ENCODE measurements at places on chromosomes 3 and 15.
A peak's percentile ranks its signal among the peaks of the same experiment; 100 is the strongest.

DNA sequence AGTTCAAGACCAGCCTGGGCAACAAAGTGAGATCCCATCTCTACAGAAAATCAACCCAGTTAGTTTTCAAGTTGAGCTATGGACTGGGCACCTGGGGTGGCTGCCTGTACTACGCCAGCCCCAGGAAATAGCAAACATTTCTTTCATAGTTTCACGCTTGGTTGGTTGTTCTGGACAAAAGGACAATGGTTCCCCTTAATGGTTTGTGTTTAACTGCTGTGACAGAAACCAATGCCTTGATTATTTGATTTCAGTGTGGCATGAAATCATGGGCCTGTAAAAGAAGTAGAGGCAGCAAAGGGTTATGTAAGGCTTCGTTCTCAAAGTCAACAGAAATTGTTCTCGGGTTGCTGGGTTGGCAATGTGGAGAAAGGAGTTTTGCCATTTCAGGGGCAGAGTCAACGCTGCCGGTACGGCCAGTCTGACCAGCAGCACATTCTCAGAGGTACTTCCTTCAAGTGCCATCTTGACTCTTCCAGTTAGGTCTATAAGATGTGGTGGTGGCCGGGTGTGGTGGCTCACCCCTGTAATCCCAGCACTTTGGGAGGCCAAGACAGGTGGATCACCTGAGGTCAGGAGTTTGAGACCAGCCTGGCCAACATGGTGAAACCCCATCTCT, 12.7 kb downstream of the LCMT2 start:
- no peak for DNase-seq

- no peak for DNase-seq
Measured at GRCh38 chr3:195012100-195012499, 258.9 kb downstream of the XXYLT1 start.

GRCh38 chr3:100634493-100635272, 25.3 kb downstream of the ADGRG7 start:
- DNase-seq, result no peak

DNA sequence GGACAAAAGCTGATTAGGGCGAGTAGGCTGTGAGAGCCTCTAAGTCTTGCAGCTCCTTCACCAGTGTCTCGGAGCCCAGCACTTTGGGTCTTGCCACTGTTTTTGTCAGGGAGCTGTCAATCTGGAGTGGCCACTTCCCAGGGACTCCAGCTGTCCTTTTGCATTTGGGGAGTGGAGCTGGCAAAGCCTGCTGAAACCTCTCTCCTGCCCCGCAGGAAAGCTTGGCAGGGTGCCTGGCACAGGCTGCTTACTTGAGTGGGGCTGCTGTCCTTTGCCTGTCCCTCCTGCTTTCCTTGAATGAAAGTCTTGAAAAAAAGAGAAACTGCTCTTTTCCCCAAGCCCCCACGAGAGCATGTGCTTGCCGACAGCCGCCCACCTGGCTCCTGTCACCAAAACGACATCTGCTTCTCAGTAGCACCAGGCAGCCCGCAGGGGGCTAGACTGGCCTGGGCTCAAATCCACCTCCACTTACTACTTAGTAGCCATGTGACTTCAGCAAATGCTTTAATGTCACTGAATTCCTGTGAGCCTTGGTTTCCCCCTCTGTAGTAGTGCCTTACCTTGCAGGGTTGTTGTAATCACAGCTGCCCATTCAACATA, 13.7 kb downstream of the USP13 start:
- DNase-seq, result peak; percentile 20

Measured in astrocyte (in vitro differentiated cells and primary cell).